Dermis microvascular lymphatic vessel endothelial cell (primary cell): ENCODE measurements at places on chromosomes 1 and 21. TPM values are rescaled to one million over a fixed set of nuclear protein-coding genes. Genes with fewer than 3 reads are reported as not detected.

DNA sequence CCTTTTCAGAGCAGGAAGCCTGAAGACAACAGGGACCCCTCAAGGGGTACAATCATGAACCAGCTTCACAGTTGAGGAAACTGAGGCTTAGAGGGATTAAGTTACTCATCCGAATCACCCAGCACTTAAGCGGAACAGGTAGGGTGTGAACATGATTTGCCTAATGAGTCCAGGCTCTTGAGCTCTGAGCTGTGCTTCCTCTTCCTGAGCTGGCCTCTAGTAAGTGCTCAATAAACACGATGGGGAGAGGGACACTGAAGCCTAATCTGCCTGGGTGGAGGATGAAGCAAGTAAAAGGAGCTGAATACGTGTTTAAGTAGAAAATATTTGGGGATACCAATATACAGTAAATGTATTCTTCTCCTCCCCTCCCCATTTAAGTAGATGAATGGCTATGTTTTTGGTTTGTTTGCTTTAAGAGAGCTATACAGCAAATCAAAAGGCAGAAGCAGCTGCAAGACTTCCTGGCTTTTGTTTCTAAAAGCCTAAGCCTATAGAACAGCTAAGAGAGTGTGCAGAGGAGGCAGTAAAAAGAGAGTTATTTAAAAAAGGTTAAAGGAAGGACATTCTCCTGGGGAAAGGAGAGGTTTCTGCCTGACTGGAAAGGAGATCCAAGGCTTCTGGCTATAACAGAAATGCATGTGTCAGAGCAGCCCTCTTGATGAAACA is 20.5 kb downstream of the STPG1 start:
- DNase-seq: no peak

Gene SOX13
- 7.4 and 8.9 TPM in 2 replicates for total RNA-seq

Gene PRAMEF17
- total RNA-seq: not detected in 2 replicates

Gene FCRL5
- total RNA-seq: not detected in 2 replicates

Gene HCRTR1
- total RNA-seq: 0.77 and 2.8 TPM in 2 replicates

Gene KCNK2
- under 0.01 and 0.26 TPM in 2 replicates for total RNA-seq

GRCh38 chr1:225450491-225451191 is 22.8 kb upstream of the LBR start:
- DNase-seq: peak; percentile 62

DNA sequence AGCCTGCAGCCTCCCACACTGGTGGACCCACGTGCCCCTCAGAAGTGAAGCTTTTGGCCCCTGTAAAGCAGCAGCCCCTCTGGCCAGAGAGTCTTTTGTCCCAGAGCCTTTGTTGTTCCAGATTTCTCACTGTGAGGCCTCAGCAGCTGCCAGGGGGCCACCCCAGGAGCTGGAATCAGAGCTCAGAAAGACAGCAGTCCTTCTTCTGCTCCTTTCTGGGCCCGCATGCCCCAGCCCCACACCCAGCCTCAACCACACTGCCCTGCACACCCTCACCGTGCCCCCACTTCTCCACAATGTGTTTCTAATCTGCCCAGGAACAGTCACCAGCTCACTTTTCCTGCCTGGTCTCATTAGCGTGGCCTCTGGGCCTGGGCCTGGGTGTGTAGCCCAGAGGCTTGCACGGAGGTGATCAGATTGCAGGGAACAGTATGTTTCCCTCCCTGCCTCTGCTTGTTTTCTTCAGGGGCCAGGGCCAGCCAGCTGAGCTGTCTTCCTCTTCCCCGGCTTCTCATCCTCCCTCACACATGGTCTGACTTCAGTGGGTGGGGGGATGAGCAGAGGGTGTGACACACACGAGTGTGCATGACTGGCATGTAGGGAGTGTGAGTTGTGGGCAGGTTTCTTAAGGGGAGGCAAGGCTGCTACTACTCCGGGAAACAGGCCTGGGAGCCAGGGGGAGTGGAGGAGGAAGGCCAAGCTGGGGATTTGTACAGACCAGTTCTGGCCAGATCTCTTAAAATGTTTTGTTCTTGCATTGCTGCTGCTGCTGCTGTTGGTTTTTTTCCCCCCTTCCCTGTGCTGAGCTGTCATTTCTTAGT is 82.5 kb upstream of the ZNF648 start:
- DNase-seq: peak; percentile 5

Gene NPPB
- not detected in 2 replicates for total RNA-seq

- DNase-seq: no peak
Observed at GRCh38 chr1:5999711-6000443, 7.7 kb upstream of the NPHP4 start.

Gene CTSE
- total RNA-seq: not detected in 2 replicates

DNA sequence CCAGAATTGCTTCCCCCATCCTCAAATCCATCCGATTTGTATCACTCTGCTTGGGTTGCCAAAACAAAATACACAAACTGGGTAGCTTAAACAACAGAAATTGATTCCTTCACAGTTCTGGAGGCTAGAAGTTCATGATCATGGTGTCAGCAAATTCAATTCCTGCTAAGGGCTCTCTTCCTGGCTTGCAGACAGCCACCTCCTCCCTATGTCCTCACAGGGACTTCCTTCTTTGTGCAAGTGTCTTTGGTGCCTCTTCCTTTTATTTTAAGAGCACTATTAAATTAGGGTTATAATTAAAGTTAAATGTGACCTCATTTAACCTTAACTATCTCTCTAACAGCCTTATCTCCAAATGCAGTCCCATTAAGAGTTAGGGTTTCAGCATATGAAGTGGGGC is 112.8 kb downstream of the PLPP3 start:
- DNase-seq: no peak

DNA sequence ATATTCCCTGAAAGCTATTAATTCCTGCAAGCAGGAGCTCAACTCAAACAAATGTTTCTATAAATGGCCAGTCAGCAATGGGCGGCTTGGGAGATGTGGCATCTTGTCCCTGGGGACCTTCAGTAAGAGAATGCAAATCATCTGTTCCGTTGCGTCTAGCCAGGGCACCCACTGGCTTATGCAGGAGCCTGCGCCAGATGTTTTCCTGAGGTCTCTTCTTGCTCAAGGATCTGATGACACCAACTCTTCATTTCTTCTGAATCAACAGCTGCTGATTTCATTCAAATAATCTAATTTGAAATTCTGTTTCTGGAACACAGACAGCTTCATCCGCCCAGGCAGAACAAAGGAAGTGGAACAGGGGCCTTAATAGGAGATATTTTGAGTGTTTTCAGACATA is 70.0 kb upstream of the AJAP1 start:
- DNase-seq: no peak

DNA sequence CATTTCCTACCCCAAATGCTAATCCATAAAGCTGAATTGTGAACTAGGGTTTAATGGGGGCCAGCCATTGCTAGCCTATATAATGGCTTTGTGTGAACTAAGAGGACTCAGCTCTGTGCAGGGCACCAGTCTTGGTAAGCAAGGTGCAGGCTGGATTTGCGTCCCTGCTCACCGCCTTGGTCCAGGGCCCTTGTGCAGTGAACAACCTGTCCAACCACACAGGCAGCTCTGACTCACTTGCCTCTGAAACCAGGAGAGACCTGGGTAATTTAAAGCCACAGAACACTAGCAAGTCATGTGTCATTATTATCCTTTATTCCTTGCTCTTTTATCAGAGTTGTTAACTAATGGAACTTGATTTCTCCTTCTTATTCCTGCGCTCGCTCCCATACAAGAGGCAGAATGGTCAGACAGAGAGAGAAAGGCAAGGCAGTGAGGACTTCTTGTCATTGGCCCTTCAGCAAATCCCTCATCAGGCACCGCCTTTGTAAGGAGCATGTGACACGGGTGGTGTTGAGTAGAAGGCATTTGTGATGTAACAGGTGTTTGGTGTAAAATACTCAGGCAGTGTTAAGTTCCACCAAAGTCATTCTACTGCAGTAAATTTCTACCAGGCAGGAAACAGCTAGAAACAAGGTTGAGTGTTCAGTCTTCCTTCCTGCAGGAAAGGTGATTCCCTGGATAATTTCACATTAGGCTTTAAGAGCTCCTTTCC is 67.3 kb upstream of the OLIG2 start:
- DNase-seq: no peak

Gene PSRC1
- total RNA-seq: 1.8 and 4.5 TPM in 2 replicates

GRCh38 chr21:43370888-43371570 is 55.9 kb downstream of the SIK1 start:
- DNase-seq: no peak
